ENCODE measurements at places on chromosomes 4 and X.

DNA sequence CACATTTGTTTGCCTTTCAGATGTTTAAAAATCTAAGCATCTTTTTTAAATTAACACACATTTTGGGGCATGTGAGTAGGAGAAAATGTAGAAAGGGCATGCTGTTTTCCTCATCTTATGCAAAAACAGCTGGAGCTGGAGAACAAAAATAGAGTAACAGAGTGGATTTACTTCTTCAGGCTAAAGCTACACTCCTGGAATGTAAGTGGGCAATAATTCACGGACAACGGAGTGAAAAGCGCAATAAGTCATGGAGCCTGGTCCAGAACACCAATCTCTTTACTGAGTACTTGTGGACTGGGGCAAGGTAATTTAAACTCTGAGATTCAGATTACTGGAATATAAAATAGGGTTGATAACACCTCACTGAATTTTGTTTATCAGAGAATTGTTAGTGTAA lies 1018.8 kb upstream of the HS3ST1 start:
- no peak for DNase-seq

GRCh38 chrX:55697381-55697780 lies 20.2 kb upstream of the RRAGB start:
- no peak for DNase-seq

- DNase-seq: no peak
Observed at GRCh38 chrX:153722704-153723350, 1.4 kb downstream of the BCAP31 start.

GRCh38 chr4:70902577-70903290 lies 565 bp downstream of the MOB1B start:
- DNase-seq: no peak
